ENCODE measurements at places on chromosomes 5 and 9.

- no peak for DNase-seq
These were observed 2.0 kb upstream of the PHPT1 start for GRCh38 chr9:136847088-136847825.

- no peak for DNase-seq
These were observed 39.4 kb downstream of the UBE2QL1 start for GRCh38 chr5:6488021-6488420.

GRCh38 chr9:96382175-96382574 lies 1.3 kb downstream of the SLC35D2 start:
- DNase-seq = no peak

DNA sequence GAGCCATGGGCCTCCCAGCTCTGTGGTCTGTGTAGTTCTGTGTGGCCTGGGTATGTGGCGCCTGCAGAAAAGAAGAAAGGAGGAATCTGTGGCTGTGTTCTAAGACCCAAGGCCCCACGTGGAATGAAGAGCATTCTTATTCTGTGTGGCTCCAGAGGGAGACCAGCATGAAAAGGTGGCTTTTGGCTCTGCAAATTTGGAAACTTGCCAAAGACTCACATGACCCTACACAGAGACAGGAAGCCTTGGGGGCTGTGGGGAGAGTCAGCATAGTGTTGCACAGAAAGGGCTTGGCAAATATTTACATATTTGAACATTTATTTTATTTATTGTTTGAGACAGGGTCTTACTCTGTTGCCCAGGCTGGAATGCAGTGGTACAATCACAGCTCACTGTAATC lies 193.3 kb downstream of the TMEM38B start:
- DNase-seq = no peak

DNA sequence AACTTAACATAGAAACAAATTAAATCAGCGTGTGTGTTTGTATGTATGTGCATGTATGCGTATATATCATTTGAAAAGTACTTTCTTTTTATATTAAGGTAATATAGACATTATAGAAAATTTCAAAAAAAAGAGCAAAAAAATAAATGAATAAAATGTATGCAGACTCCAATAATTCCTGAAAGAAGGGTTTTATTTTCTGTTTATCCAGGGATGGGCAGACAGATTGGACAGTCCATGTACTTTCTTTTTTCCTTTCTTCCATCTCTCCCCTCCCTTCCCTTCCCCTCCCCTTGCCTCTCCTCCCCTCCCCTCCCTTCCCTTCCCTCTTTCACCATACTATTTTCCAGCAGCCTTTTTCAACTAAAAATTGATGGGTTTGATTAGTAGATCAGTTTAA lies 123.8 kb downstream of the SGCD start:
- DNase-seq = no peak

GRCh38 chr5:131463656-131464055 lies 171.4 kb downstream of the RAPGEF6 start:
- no peak for DNase-seq

- DNase-seq = no peak
These were observed 25.2 kb downstream of the FXN start for GRCh38 chr9:69060766-69061165.

GRCh38 chr9:19281801-19282200 lies 51.3 kb downstream of the DENND4C start:
- no peak for DNase-seq

DNA sequence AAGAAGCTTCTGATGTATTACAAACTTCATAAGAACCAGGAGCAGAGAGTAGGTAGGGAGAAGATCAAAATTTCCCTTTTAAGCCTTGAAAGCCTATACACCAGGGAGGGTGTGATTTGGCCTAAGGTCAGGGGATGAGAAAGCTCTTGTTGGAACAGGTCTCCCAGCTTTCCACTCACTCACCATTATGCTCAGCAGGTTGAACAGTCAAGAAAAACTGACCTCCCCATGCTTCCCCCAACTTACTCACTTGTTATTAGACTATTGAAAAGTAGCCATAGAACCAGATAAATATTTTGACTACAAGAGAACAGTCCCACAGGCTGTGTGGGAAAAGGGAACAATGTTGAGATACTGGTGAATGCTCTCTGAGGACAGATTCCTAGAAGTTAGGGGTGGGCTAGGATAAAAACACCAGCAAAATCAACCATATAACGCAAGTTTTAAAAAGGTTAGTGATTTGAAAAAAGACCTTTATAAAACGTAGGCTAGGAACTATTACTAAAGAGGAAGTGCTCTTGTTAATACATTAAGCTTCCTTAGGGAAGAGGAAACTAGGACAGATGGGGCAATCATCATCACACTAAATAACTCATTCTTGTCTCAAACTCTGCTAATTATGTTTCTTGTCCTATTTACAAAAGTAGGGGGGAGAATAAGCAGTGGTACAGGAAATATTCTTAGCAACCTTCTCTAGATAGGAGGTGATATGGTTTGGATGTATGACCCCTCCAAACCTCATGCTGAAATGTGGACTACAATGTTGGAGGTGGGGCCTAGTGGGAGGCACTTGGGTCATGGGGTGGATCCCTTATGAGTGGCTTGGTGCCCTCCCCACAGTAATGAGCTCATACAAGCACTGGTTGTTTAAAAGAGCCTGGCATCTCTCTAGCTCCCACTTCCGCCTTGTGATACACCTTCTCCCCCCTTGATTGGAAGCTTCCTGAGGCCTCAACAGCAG lies 31.0 kb downstream of the PCDHGC5 start:
- DNase-seq = no peak

- DNase-seq = no peak
These were observed 53.3 kb upstream of the LMNB1 start for GRCh38 chr5:126723643-126724042.

- DNase-seq = no peak
These were observed 85.1 kb downstream of the AMBP start for GRCh38 chr9:113992994-113993393.

DNA sequence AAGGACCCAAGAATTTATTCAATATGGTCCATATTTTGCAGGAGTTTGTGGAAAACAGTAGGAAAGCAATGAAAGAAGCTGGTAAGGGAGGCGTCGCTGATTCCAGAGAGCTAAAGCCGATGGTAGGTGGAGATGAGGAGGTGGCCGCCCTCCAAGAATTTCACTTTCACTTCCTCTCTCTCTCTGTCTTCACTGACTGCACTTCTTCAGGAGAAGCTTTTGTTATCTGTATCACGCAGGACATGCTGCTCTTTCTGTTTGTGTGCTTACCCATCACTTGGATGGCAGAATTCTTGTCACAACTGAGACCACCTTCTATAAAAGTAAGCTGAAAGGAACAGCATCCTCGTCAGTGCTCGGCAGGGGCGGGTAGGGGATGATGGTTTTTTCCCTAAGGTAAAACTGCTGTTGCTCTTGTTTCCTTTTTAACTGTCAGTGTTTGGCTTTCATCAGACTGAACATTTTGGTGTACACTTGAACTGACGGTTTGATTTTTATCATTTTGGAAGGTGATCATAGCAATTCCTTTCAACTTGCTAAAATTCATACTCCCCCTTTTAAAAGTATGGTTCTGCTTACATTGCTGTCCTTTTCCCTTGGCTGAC lies 62.4 kb upstream of the FSD1L start:
- DNase-seq = peak; percentile 17

GRCh38 chr9:696332-697323 lies 144.9 kb upstream of the DMRT1 start:
- no peak for DNase-seq

- no peak for DNase-seq
These were observed 205.6 kb downstream of the TAF11L14 start for GRCh38 chr5:17839848-17840247.

DNA sequence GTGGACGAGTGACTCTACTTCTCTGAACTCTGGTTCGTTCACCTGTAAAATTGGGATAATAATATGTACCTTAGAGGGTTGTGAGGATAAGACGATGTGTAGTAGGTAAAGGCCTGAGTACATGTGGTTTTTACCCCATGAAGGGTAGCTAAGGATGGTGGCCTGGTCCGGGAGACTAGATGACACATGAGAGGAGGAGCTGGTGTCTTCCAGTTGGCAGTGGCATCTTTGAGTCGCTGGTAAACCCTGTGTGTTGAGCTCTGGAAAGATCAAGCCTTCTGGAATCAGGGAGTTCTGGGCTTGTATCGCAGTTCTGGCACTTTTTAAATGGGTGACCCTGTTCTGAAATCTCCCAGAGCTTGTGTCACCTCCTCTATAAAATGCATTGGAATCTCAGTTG lies 166.4 kb upstream of the ZNF618 start:
- DNase-seq = no peak

DNA sequence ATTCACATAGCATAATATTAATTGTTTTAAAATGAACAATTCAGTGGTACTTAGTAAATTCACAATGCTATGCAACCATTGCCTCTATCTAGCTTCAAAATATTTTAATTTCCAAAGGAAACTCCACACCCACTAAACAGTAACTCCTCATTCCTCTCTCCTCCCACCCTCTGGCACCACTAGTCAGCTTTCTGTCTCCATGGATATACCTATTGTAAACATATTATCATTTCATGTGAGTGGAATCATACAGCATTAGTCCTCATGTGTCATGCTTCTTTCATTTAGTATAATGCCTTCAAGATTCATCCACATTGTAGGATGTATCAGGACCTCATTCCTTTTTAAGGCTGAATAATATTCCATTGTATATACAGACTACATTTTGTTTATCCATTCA lies 48.6 kb downstream of the PHF2 start:
- DNase-seq = no peak

DNA sequence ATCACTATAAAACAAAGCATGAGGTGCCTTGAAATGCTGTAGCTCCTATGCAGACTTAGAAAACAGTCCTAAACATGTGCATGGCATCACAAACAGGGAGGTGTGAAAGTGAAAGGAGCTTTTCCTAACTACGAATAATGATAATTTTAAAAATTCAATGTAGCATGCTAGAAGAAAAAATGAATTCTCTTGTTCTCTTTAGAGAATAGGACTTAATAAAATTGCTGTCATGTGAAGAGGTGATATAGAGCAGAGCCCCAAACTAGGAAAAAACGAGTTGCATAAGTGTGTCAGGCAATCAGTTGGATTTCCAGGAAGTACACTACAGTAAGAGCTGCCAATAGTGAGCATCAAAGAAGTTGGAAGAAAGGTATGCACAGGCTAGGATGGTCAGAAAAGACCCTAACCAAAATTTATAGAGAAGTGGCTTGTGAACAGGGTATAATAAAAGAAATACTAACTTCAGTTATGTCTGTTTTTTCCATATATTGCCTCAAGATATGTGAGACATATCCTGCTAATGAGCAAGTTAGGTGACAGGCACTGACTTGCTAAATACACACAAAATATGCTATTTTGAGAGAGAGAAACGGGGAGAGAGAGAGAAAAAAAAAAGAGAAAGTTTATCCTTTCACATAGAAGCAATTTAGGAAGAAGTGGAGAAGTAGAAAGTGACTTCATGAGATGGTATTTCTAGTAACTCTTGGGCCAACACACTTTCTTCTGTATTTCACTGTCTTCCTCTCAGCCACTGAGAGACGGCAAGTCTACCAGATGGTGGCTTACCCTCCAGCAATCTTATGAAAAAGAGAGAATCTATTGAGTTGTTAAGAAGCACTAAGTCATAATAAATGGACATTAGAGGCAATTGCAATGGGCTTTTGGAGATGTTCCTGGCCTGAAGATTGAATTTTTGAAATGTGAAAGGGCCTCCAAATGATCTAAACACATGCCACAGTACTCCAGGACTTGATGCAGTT lies 18.0 kb downstream of the ITGA2 start:
- DNase-seq = no peak

DNA sequence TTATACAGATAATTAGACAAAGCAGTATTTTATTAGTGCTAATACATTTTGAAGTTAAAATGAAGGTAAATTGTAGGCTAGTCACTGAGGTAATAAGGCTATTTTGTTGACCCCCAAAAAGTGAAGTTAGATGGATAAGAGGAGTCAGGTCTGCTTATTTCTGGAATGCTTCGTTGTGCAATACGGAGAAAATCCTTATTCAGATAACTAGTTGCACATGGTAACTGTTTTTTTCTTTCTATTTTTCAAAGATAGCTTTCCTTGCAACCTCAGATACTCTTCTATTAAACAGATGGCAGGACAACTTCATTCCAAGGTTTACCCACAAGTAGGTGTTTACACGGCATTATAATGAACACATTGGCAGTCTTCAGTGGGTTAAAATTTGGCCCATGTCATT lies 101.1 kb downstream of the TMEM174 start:
- DNase-seq = no peak

DNA sequence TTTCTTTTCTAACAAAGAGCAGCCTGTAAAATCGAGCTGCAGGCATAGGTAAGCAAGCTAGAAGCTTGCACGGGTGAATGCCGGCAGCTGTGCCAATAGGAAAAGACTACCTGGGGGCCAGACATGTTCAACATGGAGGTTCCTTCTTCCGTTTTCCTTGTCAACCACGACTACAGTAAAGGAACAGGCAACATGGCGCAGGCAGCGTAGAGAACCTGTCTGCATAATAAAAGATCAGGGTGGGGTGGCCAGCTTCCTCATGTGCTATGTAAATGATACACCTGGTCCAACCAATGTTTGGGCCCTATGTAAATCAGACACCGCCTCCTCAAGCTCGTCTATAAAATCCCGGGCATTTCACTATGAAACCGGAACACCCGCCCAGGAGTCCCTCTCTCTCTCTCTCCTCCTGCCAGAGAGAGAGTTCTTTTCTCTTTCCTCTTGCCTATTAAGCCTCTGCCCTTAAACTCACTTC lies 103.8 kb upstream of the LIFR start:
- DNase-seq = no peak

DNA sequence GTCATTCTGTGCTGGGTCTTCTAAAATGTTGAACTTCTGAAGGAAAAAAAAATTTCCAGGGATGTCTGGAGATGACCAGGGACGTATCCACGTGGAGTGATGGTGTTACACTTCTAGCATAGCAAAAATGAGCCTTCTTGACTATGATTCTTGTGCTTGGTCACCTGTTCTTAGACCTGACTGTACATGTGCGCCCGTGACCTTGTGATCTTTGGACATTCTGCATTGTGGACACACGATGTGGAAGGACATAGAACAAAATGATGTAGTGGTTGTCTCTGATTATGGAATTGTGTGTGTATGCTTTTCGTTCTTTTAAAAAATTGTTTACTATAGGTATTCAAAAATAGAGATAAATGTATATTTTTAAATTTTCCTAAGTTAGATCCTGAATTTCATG lies 61.0 kb downstream of the SNX30 start:
- no peak for DNase-seq

- DNase-seq = no peak
These were observed 92.2 kb downstream of the SEMA6A start for GRCh38 chr5:116482394-116482793.

GRCh38 chr9:90547896-90548295 lies 94.7 kb downstream of the DIRAS2 start:
- no peak for DNase-seq

- DNase-seq = no peak
These were observed 79.6 kb downstream of the PDE4D start for GRCh38 chr5:59813761-59814536.

DNA sequence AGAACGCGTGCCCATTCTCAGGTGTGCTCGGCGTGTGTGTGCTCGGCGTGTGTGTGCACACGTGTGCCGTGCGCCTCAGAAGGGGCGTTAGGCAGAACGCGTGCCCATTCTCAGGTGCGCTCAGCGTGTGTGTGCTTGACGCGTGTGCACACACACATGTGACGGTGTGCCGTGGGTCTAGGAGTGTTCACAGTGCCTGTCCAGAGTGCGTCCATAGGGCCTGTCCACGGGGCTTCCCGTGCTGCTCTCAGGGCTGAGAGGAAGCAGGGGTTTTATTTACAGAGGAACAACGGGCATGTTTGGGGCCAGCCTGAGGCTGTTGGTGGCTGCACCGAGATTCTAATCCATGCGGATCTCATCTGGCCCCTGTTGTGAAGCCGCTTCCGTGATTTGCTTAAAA lies 14.2 kb upstream of the AHRR start:
- DNase-seq = no peak

- DNase-seq = no peak
These were observed 73.1 kb upstream of the SAP30L start for GRCh38 chr5:154372661-154373060.
